ENCODE measurements at places on chromosomes 11 and 22. TPM values are rescaled to one million over a fixed set of nuclear protein-coding genes. Genes with fewer than 3 reads are reported as not detected.

Gene AP2A2
- total RNA-seq = 60.4 TPM

Gene MS4A15
- not detected for total RNA-seq

DNA sequence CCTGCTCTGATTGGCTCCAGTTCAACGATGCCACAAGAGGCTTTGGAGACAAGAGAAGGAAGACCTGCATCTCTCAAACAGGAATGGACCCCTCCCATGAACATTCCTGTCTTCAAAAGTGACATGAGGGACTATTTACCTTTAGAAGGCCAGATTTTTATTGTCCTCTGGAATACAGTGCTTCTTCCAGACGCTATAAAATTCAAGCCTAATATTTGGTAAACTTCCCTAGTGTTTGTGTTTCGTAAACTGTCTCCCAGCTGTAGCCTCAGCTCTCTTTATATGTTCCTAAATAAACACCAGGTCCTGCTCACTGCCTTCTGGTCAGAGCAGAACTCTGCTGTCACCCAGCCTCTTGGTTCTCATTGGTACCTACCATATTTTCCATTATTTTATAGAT is 157.8 kb downstream of the CCDC34 start:
- H3K27me3 ChIP-seq = no peaks in the 10 kb centered on the region
- no peaks in the 10 kb centered on the region for H3K4me1 ChIP-seq
- H3K4me3 ChIP-seq = no peak overlapping the region
- H3K27ac ChIP-seq = no peak overlapping the region

Gene APOL1
- 36.7 TPM for total RNA-seq

Gene TTLL1
- 2.0 TPM for total RNA-seq
